Renal cortical epithelial cell (primary cell): ENCODE measurements at places on chromosomes 7 and 10.

DNA sequence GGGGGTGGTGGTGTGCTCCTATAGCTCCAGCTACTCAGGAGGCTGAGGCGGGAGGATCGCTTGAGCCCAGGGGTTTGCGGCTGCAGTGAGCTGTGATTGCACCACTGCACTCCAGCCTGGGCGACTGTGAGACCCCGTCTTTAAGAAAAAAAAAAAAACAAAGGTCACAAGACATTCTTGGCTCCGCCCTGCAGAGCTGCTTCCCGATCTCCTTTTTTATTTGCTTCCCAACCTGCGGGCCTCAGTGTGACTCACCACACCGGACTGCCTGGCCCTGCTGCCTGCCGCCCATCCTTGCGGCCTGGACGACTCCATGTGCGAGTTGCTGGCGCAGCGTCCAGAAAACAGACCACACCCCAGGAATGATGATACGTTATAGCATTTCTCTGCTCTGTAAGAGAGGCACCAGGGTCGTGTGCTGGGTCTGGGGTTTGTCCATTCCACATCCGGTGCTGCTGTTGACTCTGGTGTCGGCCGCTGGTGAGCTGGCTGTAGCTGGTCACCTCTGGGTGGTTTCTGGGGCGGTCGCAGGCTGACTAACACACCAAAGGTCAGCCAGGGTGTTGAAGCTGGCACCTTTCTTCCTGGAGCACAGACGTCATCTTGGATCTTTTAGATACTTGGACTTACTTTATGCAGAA, 123.6 kb downstream of the TCF7L2 start:
- DNase-seq, result peak; percentile 98

GRCh38 chr7:86479144-86479543, 164.6 kb upstream of the GRM3 start:
- DNase-seq, result no peak

GRCh38 chr7:120370954-120371353, 98.0 kb downstream of the KCND2 start:
- DNase-seq, result no peak

DNA sequence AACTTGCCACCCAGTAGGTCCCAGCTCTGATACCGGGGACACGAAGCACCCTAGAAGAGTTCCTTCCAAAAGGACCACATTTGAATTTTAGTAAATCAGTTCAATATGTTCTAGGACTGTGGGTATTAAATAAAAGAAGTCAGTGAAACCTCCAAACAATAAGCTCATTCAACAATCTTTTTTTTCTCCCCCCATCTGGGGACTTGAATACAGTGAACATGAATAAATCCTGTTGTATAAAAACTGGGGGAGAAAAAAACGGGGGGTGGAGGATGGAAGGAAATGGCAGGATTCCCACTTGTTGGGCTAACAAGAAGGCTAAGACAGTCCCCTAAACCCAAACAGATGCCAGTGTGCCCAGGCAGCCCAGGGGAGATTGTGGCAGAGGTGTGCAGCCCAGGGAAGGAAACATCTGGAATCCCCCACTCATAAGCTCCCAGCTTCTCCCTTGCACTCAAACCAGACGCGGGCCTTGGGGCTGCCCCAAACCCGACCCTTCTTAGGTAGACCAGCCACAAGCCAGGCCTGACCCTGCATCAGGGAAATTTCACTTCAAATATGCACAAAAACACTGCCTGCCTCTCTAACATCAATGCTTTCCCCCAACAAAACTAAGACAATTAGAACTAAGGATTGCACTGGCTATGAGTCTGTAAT, 8.8 kb downstream of the AFAP1L2 start:
- DNase-seq, result no peak

DNA sequence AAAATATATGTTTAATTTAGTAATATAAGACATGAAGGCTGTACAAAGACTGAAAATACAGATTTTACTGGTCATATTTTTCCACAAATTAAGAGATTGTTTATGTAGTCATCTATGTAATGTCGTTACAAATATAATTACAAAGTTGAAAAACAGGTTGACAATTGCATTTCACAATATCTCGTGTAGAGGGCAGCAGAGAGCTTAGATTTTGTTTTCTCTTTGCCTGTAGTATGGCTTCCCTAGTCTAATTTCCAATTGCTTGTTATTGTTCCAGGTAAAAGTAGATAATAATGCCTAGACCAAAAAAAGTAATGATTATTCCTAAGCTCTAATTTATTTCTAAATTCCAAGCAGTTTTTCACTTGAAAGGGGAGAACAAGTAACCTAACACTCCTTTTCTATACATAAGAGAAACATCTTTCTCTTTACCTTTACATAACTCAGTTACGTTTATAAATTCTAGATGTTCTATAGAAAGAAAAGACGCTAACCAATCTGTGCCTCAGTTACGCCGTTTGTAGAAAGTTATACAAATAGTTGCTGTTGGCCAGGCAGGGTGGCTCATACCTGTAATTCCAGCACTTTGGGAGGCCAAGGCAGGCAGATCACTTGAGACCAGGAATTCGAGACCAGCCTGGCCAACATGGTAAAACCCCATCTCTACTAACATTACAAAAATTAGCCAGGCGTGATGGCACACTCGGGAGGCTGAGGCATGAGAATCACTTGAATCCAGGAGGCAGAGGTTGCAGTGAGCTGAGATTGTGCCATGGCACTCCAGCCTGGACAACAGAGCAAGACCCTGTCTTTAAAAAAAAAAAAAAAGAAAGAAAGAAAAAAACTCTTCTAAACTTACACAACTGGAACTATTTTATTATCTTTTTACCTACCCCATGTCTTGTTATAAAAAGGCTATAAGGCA, 30.0 kb downstream of the NET1 start:
- DNase-seq, result peak; percentile 65

GRCh38 chr10:50211670-50212069, 39.6 kb downstream of the ASAH2 start:
- no peak for DNase-seq

DNA sequence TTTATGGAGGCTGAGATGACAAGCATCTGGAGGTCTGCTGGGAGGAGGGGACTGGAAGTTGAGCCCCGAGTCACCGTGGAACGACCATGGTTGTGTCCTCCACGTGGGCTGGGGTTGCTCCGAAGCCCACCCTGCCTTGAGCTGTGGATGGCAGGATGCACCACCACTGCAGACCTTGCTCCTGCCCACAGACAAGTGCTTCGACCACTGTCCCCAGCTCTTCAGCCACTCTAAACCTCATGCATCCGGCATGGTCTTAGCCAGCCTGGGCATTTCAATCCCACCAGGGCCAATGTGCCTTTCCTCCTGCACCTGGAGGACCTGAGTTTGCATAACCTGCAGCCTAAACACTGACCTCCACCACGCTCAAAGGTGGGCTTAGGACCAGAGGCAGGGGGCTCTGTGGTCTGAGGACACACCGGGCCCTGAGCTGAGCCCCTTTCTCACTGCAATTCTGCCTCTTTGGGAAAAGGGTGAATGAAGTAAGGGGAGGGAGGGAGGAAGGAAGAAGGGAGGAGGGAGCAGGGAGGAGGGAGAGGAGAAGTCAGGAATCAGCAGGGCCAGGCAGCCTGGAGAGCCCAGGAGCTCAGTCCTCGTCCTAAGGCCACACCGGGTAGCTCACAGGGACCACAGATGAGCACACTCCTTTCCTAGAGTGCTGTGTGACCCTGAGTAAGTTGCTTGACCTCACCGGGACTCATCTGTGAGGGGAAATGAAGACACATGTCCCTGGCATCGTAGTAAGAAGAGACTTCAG, 44.8 kb upstream of the DNAAF5 start:
- no peak for DNase-seq

DNA sequence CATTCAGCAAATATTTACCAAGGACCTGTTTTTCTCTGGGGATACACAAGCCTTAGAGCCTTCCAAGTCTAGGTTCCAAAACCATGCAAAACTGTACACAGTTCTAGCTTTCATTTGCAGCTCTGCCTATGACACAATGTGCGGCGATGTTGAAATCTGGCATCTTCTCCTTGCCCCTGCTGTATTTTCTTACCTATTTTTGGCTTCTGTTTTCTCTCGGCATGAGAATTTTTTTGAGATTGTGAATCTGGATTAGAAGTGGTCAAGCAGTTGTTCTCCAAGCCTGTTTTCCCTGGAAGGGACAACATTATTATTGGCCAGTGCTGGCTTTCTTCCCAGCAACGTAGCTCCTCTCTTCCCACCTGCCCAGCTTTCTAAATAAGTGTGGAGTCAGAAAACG, 176.3 kb downstream of the CREB5 start:
- DNase-seq, result no peak

- no peak for DNase-seq
These were observed 191.8 kb downstream of the TNS3 start for GRCh38 chr7:47389923-47390630.

- no peak for DNase-seq
These were observed 40.7 kb upstream of the GJD4 start for GRCh38 chr10:35564341-35564968.

- no peak for DNase-seq
These were observed 31.2 kb downstream of the TOMM7 start for GRCh38 chr7:22791204-22792158.

GRCh38 chr10:95697429-95697828, 3.7 kb upstream of the TCTN3 start:
- no peak for DNase-seq

- DNase-seq, result no peak
These were observed 47.3 kb upstream of the VIPR2 start for GRCh38 chr7:159192013-159192412.

DNA sequence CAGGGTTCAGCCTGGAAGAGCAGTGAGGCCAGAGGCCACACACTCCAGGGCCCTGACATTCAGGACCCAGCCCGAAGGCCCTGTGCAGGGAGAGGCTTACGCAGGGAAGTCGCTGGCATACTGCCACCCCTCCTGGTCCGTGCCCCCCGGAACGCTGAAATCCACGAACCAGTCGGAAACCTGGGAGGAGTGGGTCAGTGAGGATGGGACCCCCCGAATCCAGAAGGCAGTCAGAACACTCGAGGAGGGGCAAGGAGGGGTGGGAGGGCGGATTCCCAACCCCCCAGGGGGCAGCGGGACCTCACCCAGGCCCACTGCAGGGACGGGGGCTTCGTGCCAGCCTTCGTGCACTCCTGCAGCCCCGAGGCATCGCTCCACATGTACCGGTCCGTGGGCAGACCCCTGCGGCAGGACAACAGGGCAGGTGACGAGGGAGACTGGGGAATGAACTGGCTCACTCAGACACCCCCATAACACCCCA, 13.5 kb downstream of the BHLHA15 start:
- no peak for DNase-seq

DNA sequence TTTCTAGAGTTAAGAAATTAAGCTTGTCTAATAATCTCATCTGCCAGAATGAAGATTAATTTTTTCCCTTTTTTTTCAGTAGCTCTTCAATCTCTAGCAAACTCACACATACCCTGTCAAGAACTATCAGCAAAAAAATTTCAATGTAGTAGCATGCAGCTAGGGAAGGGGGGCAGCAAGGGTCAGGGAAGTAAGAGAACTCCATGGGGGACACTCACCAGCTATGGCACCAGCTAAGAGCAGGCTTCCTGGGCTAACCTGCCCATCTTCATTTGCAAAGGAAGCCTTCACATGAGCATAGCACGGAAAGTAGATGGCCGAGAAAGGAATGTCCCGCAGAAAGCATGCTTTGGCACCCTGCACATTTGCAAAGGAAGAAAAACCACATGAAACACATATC, 190.4 kb downstream of the SLC25A13 start:
- no peak for DNase-seq

GRCh38 chr10:76717141-76717540, 920.5 kb downstream of the KCNMA1 start:
- DNase-seq, result peak; percentile 30

DNA sequence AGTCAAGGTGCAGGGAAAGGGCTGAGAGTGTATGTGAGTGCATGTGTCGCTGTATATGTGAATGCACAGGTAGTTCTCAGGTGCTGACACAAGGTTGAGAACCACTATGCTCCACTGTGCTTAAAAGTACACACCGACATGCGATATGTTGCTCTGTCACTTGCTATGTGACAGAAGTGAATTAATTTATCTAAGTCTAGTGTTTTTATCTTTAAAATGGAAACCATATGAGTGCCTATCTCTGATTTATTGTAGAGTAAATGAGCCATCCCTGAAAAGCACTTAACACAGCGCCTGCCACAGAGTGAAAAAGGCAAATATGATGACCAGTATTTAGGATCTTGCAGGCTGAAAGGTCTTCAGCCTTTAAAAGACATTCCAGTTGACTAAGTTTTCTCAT, 4.9 kb downstream of the SLC35B4 start:
- no peak for DNase-seq

GRCh38 chr10:2173327-2173726, 436.0 kb upstream of the ADARB2 start:
- DNase-seq, result peak; percentile 46

DNA sequence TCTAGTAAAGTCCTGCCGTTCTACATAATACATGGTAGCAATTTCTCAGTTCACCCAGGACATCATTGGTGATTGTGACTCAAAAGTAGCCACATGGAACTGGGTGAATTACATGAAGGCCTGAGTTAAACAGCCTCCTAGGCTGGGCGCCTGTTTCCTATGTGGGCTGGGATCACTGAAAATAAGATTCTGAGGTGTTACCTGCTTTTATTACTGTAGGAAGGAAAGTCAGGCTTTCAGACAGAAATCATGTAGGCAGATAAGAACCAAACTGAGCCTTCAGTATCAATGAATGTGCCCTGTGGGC, 160.4 kb downstream of the CAMK1D start:
- DNase-seq, result no peak

GRCh38 chr7:115289971-115290370, 368.1 kb downstream of the MDFIC start:
- peak; percentile 13 for DNase-seq

DNA sequence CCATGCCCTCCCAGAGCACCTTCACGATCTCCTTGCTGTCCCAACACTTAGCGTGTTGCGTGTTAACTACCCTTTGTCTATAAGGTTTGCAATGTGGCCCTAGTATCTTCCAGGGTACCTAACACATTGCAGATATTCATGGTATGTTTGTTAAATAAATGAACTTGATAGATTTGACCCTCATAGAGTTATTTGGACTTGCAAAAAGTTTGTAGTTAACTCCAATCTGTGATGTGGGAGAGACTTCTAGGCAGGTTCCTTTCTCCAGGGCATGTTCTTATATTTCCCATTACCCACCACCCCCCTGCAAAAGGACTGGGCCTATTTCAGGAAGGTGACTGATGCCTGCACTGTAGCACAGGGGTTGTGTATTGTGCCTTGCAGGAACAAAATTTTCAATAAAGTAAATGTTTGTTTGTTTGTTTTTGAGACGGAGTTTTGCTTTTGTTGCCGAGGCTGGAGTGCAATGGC, 612 bp downstream of the HILPDA start:
- no peak for DNase-seq

GRCh38 chr7:128385988-128386925, 23.5 kb downstream of the IMPDH1 start:
- DNase-seq, result no peak

GRCh38 chr7:50285269-50285668, 19.2 kb upstream of the IKZF1 start:
- no peak for DNase-seq
